GF-D8 (cell line): ENCODE measurements at places on chromosomes 13 and 19.

DNA sequence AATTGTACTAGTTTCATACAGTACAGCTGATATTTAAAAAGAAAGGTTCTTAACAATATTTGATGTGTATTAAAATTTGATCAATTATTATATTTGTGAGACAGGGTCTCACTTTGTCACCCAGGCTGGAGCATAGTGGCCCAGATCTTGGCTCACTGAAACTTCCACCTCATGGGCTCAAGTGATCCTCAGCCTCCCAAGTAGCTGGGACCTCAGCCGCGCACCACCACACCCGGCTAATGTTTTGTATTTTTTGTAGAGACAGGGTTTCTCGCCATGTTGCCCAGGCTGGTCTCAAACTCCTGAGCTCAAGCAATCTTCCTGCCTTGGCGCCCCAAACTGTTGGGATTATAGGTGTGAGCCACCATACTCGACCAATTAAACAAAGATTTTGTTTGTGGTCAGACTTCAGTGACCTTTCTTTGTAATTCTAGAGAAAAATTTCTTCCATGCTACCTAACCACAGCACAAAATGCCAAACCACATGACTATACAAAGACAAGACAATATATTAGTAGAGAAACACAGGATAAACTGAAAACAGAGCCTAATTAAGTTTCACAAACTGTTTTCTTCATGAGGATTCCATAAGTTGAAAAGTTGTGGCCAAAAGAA lies 59.6 kb downstream of the RBM26 start:
- DNase-seq = no peak

- DNase-seq = no peak
Measured at GRCh38 chr19:2494447-2495129, 18.7 kb downstream of the GADD45B start.

DNA sequence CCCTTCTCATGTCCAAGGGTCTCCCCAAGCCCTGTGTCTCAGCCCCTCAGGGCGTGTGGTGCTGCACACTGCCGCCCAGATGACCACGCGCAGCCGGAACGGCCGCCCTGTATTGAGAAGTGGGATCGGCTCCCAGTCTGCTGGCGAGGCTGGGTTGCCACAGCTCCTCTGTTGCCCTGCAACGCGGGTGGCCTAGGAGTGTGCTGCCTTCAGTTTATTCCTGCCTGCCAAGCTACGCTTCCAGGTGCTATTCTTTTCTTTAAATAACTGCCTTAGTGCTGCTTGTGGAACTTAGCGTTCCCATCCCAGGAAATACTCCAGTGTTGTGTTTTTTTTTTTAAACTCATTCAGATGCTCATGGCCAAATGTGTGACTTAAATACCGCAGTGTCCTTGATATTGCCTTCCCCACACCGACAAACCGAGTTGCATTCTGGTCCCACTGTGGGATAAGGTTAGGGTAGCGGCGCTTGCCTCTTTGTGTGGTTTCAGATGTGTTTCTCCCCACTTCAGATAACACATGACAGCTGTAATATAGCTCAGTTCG lies 16.6 kb downstream of the ACTN4 start:
- DNase-seq = peak; percentile 70

DNA sequence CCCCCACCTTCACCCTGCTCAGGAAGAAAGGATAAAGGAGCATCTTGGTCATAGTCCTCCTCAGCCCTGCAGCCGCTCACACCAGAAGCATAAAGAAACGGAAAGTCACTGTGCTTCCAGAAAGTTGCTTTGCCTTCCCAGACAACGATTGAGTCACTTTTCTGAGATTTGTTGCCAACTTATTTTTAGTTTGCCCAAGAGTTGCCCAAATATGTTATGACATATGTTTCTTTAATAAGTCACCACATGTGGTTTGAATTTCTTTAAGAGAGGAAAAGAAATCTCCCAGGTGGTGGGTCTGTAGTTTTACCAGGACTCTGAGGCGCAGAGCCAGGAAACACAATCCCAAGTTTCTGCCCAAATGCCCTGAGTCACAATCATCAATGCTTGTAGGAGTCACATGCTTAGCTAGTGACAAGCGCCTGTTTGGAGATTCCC lies 63.4 kb upstream of the LRCH1 start:
- DNase-seq = no peak

DNA sequence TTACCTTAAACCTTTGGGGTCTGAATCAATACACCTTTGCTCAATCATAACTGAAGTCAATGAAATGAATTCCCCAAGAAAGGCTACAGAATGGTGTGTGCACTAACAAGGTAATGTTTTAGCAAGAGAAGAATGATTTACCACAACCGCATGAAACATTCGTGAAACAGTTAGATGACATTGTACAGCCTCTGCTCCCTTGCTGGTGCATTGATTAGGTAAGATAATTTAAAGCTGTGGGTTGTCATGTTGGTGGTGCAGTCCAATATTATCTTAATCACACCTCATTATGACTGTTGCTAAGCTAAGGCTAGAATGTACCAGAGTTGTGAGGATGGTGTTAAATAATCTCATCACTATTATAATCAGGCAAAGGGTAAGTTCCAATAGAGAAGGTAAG lies 1673.2 kb upstream of the PRR20A start:
- no peak for DNase-seq

GRCh38 chr13:26469602-26470001 lies 87.9 kb upstream of the WASF3 start:
- DNase-seq = no peak

- no peak for DNase-seq
Measured at GRCh38 chr13:79810669-79811068, 329.7 kb downstream of the NDFIP2 start.

GRCh38 chr19:1491114-1491848 lies at the start of gene REEP6:
Gene REEP6 (plus strand): TSS chr19:1491181. CDS start chr19:1491270, 89 bp downstream.
- DNase-seq = no peak

GRCh38 chr19:53664760-53665159 lies 33.0 kb downstream of the DPRX start:
- DNase-seq = no peak
